ENCODE measurements at places on chromosomes 5 and 9.

DNA sequence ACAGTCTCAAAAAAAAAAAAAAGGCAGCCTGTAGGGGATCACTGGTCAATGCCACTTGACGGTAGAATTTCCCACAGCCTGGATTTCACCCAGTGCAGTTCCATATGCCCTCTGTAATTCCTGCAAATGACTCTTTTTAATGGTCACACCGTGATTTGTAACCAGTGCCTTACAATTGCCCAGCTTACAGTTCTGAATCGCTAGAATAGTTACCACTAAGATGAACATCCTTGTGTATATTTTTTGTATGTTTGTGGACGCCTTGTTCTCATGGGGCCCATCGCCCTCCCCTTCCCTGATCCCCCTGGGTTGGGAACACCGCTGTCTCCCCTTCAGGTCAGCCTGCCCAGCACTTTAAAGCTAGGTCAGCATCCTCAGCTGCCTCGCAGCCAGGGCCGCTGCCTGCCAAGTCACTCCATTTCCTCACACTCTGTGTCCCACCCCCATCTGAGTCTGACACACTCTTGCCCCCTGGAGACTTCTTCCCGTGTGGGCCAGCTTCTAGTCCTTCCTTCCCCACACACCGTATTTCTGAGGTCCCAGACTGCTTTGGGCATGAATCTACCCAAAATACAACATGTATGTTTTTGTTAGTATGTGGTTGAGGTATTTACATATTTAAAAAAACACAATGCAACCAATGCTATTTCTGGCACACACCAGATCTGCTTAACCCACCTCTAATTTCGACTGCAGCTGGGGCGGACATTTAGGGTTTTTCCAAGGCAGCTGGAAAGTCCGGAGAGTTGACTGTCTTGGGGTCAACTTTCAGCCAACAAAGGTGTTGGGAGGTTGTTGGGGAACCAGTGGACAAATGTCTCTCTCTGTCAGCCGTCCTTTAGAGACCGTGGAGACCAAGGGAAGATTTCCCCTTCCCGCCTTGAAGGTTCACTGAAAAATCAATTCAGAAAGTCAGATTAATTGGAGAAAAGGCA is 120.5 kb upstream of the NEK6 start:
- no peak for DNase-seq

DNA sequence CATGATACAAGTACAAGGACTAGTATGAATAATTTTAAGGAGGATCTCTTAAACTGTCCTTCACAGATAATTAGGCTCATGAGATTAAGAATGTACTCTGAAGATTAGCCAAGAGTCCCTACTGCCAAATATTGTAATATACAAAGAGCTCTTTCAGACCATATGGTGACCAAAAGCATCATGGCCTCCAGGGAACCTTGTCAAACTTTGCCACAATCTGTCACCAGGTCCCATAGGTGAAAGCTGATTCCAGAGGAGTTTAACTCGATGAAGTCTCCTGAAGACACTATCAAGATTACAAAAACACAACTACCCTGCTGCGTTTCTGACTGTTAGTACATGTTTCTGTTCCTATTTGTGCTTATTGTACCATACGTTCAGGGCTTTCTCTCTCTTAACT is 395.4 kb upstream of the ITGA1 start:
- DNase-seq, result no peak

- no peak for DNase-seq
Measured at GRCh38 chr5:158658446-158659230, 441.1 kb downstream of the EBF1 start.

DNA sequence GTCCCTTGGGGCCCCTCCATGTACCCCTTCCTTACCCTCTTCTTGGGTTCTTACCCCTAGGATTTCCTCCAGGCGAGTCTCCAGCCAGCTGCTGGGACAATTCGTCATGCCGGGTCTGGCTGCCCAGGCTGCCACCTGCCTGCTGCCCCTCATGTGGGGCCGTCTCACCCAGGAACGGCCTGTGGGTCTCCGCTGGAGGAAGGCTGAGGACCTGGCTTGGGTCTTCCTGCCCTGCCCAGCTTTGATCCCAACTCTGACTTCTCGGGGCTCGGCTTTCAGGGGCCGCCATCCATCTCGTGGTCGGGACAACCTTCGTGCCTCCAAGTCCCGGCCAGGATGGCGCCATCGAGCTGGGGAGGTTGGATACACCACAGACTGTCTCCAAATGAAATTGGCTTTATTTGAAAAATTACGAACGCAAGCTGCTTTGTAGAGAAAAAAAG is 38.1 kb downstream of the HMCN2 start:
- DNase-seq, result no peak

DNA sequence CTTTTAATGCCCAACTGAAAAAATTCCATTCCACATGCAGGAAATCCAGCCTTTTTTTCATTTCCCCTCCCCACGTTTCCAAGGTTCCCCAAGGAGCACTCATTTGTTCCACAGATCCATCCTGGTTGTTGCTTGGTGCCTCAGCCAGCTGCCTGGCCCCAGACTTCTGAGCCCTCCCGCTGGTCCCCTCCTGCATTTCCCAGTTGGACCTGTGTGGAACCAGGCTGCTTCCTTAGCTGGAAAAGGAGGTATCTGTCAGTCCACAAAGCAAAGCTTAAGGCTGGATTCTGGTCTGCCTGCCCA is 44.8 kb downstream of the ANGPTL2 start:
- no peak for DNase-seq

DNA sequence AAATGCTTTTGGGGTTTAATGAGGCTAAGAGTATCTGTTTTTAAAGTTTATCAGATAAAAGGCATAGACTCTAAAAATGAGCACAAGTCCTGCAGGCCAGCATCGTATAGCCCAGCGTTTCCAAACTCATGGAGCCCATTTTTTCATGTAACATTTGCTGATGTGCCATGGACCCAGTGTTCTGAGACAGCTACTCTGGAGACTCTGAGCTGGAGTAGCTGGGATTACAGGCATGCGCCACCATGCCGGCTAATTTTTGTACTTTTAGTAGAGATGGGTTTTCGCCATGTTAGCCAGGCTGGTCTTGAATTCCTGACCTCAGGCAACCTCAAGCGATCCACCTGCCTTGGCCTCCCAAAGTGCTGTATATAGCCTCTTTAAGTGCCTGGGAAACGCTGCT is 15.8 kb downstream of the GLRX start:
- DNase-seq, result no peak

GRCh38 chr9:3585606-3586005 is 59.8 kb upstream of the RFX3 start:
- no peak for DNase-seq

DNA sequence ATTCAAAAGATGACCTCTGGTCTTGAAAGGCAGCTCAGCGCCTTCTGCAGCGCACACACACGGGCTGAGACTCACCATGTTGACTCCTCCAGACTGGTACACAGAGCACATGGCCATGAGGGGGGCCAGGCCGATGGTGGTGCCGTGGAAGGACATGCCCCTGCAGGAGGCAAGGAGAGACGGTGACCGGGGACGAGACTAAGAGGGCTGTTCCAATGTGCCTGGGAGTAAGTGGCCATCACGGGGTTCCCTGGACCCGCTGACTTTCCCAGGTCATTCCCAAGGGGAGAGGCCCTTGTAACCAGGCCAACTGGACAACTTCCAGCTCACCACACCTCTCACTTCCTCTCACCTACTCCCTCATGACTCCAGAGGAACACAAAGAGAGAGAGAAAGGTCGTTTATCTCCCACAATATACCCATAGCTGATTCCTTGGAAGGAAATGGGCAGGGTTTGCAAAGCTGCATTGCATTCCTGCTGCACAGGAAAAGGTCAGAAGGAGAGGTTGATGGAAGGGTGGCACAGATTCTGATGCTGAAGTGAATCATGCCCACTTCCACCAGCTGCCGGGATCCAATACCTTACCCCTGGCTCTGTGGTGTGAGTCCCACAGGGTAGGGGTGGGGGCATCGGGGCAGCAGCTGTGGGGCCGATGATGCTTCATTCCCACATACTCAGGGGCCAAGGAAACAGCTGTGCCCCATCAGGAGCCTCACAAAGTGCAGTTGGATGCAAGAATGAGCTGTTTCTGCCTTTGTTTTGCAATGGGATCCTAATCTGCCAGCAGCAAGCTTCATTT is 47.2 kb downstream of the NIPAL4 start:
- DNase-seq, result no peak

All from stimulated activated CD8-positive, alpha-beta memory T cell treated with anti-CD3 and anti-CD28 coated beads, Interleukin-15, amount 100 ng/mL, for 4 hours (primary cell).